ENCODE measurements at places on chromosomes 2 and 18.

GRCh38 chr18:36441426-36442240, 144.1 kb downstream of the FHOD3 start:
- DNase-seq: no peak

GRCh38 chr2:1635823-1636222, 108.5 kb downstream of the PXDN start:
- DNase-seq: no peak

DNA sequence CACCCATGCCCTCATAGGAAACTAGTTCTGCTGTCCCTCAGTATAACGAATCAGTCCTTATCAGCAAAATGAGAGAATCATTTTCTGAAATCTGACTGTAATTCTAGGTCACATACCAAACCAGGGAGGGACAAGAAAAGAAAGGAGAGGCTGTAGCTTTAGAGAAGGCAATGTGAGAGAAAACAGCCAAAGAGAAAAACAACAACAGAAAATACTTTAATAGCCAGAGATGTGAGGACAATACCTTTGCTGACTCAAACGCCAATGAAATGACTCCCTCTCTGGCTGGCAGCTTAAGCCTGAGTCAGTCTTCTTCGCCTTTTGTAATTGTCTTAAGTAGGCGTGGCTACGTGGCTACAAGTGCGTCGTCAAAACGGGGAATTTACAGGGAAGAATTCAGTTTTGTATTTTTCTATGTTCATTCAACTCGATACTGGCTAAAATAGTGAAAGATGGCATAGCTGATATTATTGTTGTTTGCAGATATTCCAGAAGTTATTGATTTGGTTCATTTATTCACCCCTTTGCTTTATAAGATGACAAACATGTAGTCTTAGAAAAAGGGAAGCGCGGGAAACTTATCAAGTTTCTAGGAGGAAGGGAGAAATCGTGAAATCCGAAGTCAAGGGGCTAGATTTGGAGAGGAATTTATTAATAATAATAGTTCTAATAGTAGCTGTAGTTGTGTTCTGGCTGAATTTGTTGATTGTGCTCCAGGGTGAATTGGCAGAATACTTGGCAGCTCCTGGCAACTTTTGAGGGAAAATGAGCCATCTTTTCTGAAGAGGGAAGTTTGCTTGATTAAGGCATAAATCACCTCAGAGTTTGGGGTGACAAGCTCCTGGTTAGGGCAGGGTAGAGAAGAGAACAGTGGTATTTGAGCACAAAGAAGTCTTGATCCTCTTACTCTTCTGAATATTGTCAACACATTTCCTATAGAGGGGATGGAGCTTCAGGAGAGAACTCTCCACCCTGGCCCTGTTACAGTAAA, at the start of gene IL1A:
TSS of gene IL1A (minus strand) at position 295 of the 991 bp plus-strand sequence. CDS start 723 bp downstream, outside the sequence.
- DNase-seq: peak; percentile 68

- no peak for DNase-seq
Observed at GRCh38 chr2:157792335-157793052, 83.6 kb downstream of the ACVR1 start.

- DNase-seq: no peak
Observed at GRCh38 chr18:59149007-59149406, 9.3 kb downstream of the SEC11C start.

- no peak for DNase-seq
Observed at GRCh38 chr2:238938401-238939055, 90.6 kb downstream of the TWIST2 start.

All from pons (tissue), 1 donor.